Activated CD4-positive, alpha-beta T cell treated with anti-CD3 and anti-CD28 coated beads for 36 hours (primary cell): ENCODE measurements at places on chromosomes 1 and 21. TPM values are rescaled to one million over a fixed set of nuclear protein-coding genes. Genes with fewer than 3 reads are reported as not detected.

GRCh38 chr1:11730429-11730891, 5.5 kb upstream of the AGTRAP start:
- H3K27ac ChIP-seq, result peak overlapping the region; percentile 77
- no peaks in the 10 kb centered on the region for H3K27me3 ChIP-seq
- peaks cover 46% of the 10 kb centered on the region for H3K4me1 ChIP-seq

DNA sequence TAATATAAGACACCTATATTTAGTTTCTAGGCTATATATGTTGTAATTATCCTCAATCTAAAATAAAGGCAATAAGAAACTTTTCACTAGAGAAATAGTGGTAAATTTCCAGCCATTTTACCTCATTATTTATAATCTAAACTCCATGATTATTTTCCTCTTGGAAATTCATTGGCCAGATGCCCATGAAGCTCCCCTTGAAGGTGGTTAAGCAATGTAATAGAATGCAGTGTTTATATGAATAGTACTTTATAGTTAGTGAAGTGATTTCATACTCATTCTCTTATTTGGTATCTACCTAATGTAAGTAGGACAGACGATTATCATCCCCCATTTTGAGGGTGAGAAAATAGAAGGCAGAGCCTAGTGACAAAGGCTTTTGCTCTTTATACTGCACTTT, 26.5 kb downstream of the NFYC start:
- H3K27me3 ChIP-seq, result no peaks in the 10 kb centered on the region
- H3K4me3 ChIP-seq, result no peak overlapping the region
- no peak for DNase-seq
- H3K4me1 ChIP-seq, result peaks cover 50% of the 10 kb centered on the region
- peaks cover 16% of the 10 kb centered on the region for H3K36me3 ChIP-seq

- no peak overlapping the region for H3K4me3 ChIP-seq
- no peaks in the 10 kb centered on the region for H3K36me3 ChIP-seq
- no peak overlapping the region for H3K27ac ChIP-seq
- DNase-seq, result no peak
- no peaks in the 10 kb centered on the region for H3K4me1 ChIP-seq
Measured at GRCh38 chr1:4171480-4172450, 271.7 kb upstream of the C1orf174 start.

GRCh38 chr1:61638296-61638695, 86.6 kb downstream of the TM2D1 start:
- H3K4me3 ChIP-seq, result no peak overlapping the region
- H3K4me1 ChIP-seq, result peaks cover 11% of the 10 kb centered on the region

DNA sequence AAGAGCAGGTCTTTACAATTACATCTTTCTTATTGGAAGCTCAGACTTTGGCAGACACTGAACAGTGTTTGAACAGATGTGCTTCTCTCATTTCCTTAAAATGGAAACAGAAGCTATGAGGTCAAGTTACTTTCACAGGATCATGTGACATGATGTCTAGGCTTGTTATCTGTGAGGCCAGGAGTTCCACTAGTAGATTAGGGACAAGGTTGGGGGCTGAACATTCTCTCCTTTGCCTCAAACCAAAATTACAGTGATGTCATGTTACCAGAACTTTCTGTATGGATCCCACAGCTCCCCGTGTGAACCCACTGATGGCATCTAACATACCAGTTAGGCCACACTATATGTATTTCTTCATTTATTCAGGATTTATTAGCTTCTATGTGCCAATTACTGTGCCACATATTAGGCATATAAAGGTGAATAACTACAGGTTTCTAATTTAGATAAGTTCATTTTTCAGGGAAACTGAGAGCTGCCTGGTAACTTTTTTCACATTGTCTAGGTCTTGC, 6.0 kb downstream of the DYNLT5 start:
- H3K27ac ChIP-seq, result no peak overlapping the region
- H3K4me3 ChIP-seq, result no peak overlapping the region
- no peak for DNase-seq
- no peaks in the 10 kb centered on the region for H3K4me1 ChIP-seq
- no peaks in the 10 kb centered on the region for H3K36me3 ChIP-seq

DNA sequence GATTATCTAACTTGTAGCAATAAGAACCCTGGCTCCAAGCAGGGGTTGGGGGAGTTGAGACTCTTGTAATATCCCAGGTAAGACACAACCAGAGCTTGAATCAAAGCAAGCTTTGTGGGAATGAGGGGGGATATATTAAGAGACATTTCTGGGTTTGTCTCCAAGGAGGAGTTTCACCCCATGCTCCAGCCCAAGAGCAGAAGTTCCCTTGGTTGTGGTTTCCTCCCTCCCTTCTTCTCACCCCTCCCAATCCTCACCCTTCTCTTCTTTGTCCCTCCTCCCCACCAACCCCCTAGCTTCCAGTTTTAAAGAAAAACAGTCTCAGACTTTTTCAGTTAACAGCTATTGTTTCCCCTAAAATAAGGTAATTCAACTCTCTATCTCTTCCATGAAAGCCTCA, 11.9 kb downstream of the TRAF3IP3 start:
- no peak overlapping the region for H3K4me3 ChIP-seq
- H3K27ac ChIP-seq, result no peak overlapping the region
- no peak for DNase-seq
- H3K27me3 ChIP-seq, result no peaks in the 10 kb centered on the region

GRCh38 chr1:63601061-63601460, 7.8 kb downstream of the PGM1 start:
- H3K4me3 ChIP-seq, result no peak overlapping the region
- H3K27me3 ChIP-seq, result no peaks in the 10 kb centered on the region
- H3K27ac ChIP-seq, result no peak overlapping the region
- peaks cover 9% of the 10 kb centered on the region for H3K36me3 ChIP-seq
- peaks cover 5% of the 10 kb centered on the region for H3K4me1 ChIP-seq

- H3K4me1 ChIP-seq, result no peaks in the 10 kb centered on the region
- no peak overlapping the region for H3K27ac ChIP-seq
- no peak for DNase-seq
- peaks cover 4% of the 10 kb centered on the region for H3K27me3 ChIP-seq
- no peak overlapping the region for H3K4me3 ChIP-seq
Measured at GRCh38 chr1:67601955-67602354, 83.0 kb upstream of the GADD45A start.

GRCh38 chr1:171438441-171438840, 46.9 kb upstream of the PRRC2C start:
- no peaks in the 10 kb centered on the region for H3K36me3 ChIP-seq
- no peak overlapping the region for H3K4me3 ChIP-seq
- no peak overlapping the region for H3K27ac ChIP-seq

- DNase-seq, result no peak
- H3K27me3 ChIP-seq, result no peaks in the 10 kb centered on the region
- no peaks in the 10 kb centered on the region for H3K36me3 ChIP-seq
- H3K27ac ChIP-seq, result no peak overlapping the region
- no peak overlapping the region for H3K4me3 ChIP-seq
- H3K4me1 ChIP-seq, result peaks cover 8% of the 10 kb centered on the region
Measured at GRCh38 chr1:16926491-16927073, 4.9 kb downstream of the CROCC start.

- no peak overlapping the region for H3K4me3 ChIP-seq
- H3K36me3 ChIP-seq, result no peaks in the 10 kb centered on the region
- no peaks in the 10 kb centered on the region for H3K4me1 ChIP-seq
- no peak for DNase-seq
Measured at GRCh38 chr21:35922618-35923017, 137.7 kb downstream of the SETD4 start.

DNA sequence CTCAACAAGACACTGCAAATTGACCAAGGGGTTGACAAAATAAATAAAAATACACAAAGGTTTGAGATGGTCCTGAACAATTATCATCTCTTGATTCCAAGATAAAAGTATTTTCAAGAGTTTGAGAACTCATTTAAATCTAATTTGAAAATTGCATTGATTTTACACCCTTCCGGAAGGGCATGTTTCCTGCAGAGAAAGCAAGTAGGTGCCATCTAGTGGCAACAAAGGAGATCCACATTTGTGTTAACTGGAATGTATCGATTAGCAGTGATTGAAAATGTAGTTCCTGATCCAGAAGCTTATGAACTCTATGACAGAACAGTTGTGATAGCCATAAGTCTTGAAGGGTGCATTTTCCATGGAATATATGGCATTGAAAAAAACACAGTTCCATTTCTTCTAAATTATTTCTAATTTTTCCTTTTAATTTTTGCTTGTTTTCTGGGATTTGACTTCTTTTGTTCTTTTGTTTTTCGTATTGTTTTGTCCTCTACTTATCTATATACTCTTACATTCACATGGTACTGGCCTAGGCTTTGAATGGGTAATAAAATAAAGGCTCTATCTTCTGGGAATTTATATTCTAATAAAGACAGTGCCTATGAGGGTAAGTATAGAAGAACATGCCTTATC, 143.7 kb downstream of the DNM3 start:
- no peaks in the 10 kb centered on the region for H3K36me3 ChIP-seq
- H3K27me3 ChIP-seq, result no peaks in the 10 kb centered on the region
- no peaks in the 10 kb centered on the region for H3K4me1 ChIP-seq
- no peak overlapping the region for H3K4me3 ChIP-seq

The RHOU gene
- total RNA-seq, result 1.2 TPM

The BARHL2 gene
- not detected for total RNA-seq

The DNAJC6 gene
- total RNA-seq, result 2.3 TPM

The EDN2 gene
- not detected for total RNA-seq
